ENCODE measurements at places on chromosomes 1 and 21. TPM values are rescaled to one million over a fixed set of nuclear protein-coding genes. Genes with fewer than 3 reads are reported as not detected.

DENND2D gene
- 0.71 TPM for total RNA-seq

DNA sequence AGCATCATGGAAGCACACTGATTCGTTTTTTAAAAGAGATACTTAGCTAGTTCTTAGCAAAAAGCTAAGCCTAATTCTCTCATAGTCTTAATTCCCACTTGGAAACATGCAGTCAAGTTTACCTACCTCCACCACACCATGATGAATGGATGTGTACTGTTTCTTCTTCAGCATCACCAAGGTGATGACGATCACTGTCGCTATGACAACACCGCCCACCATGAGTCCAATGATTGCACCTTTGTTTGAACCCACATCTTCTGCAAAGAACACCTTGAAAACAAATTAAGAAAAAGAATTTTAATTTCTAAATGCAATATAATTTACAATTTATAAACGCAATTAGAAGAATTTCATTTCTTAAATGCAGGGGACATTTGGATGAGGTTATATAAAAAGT, 156.8 kb downstream of the GABPA start:
- DNase-seq = no peak

NBPF14 gene
- 23.4 TPM for total RNA-seq

IGSF3 gene
- 0.98 TPM for total RNA-seq

GRCh38 chr1:155981266-155982088, 3.1 kb upstream of the ARHGEF2 start:
- DNase-seq = peak; percentile 66

GRCh38 chr1:53133261-53134041, 9.0 kb downstream of the SLC1A7 start:
- DNase-seq = no peak

DCST1 gene
- not detected for total RNA-seq

NPHS2 gene
- total RNA-seq = not detected

GRCh38 chr1:245108909-245109308, 45.9 kb upstream of the KIF26B start:
- no peak for DNase-seq

DNA sequence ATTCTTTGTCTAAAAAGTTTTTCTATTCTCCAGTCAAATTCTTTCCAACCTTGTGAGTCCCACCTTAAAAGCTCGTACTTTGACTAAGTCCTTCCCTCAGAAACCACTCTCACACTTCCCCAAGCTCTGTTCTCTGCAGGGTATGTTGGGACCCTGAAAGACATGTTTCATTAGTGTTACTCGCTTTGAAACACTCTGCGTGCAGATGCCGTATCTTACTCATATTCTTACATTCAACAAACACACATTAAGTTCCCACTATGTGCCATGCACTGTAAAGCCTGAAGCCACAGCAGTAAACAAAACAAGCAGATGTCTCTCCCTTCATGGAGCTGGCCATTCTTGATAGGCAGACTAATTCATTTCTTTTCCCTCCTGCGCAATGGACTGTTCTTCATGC, 229.7 kb downstream of the RERE start:
- DNase-seq = no peak

DNA sequence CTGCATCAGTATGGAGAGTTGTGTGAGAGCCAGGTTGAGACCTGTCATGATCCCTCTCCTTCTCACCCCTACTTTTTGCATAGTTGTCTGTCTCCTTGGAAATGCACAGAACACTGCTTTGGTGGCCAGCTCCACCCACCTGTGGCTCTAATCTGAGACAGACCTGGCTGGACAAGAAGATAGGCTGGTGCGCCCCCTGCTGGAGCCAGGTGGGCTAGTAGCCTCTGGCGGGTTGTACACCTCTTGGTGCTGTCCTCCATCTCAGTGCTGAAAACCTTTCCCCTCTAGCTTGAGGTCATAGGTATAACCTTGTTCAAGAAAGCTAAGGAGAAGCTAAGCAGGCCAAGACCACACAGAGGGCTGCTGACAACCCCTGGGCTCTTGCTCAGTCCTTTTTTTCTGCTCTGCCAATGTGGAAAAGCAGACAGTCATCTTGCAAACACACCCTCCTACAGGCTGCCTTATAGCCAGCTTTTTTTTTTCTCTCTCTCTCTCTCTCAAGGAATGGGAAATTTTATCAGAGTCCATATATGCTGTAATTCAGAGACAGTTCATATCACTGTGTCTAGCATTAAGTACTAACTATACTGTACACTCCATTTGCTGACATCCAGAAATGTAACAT, 58.8 kb upstream of the SPATA6 start:
- peak; percentile 44 for DNase-seq

MNDA gene
- not detected for total RNA-seq

GRCh38 chr1:1179983-1180861, 6.5 kb downstream of the TTLL10 start:
- no peak for DNase-seq

KCNJ10 gene
- total RNA-seq = not detected

GPR25 gene
- total RNA-seq = not detected

MEX3A gene
- total RNA-seq = 5.8 TPM

DNA sequence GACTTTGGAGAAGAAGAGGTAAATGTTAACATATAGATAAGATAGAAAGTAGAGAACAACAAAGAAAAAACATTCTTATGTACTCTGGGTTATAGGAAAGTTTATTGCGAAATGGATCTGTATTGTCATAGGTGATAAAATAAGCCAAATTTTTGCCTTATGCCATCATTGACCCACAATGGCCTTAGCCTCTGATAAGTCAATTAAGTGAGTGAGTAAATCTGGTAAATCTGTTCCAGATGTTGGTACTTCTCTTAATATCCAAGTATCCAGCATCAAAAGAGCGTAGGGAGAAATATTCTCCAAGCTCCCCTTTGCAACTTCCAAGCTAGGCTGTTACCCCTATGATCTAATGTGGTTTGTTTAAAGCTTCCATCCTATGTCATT, 38.3 kb upstream of the CLCA4 start:
- no peak for DNase-seq

DNA sequence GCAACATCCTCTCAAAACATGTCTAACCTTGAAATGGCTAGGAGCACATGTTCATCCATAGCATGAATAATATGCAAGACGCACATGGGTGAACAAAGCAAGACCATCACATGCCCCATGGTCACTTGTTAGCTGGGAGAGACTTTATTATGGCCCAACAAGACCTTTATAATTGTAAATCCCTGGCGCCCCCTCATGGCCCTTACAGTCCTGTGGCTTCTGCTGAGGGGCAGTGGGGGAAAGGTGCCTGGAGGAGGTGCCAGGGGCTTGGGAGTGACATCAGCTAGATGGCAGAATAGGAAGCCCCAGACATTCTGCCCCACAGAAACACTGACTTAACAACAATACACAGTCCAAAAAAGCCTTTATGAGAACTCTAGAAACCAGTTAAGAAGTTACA, 51.7 kb downstream of the CSMD2 start:
- no peak for DNase-seq

GRCh38 chr1:161172776-161173376, 4.4 kb downstream of the B4GALT3 start:
- DNase-seq = peak; percentile 92

- peak; percentile 59 for DNase-seq
Observed at GRCh38 chr1:199685369-199685768, 342.1 kb upstream of the NR5A2 start.

DNA sequence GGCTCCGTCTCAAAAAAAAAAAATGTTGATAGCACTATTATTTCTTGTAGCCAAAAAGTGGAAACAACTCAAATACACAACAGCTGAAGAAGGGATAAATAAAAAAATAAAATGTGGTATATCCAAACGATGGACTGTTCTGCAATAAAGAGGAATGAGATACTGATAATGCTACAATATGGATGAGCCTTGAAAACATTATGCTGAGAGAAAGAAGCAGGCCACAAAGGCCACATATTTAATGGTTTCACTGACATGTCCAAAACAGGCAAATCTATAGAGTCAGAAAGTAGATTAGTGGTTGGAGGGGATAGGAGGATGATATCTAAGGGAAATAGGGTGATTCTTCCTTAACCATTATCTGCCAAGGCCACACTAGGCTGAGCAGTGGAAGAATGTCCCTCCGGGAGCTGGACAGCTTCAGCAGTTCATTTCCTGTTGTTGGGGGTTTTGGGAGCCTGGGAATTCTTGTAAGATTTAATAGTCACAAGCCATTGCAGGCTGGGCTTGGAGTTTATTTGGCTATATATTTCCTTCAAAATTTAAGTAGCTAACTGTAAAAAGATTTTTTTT, 53.5 kb downstream of the ST3GAL3 start:
- DNase-seq = no peak

DNA sequence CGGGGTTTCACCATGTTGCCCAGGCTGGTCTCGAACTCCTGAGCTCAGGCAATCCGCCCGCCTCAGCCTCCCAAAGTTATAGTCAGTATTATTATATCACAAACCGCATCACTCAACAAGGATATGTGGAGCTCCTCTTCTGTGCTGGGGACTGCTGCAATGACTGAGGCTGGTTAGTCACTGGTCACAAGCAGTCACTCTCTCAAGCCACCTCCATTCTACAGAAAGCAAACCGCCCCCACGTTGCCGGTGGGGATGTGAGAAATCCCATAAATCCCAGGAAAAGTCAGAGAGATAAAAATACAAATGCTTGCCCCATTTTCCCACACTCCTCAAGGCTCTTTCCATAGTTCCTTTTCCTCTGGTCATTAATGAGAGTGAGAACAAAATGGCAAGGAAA, 155.7 kb downstream of the ADSS2 start:
- no peak for DNase-seq

SYCP1 gene
- total RNA-seq = not detected

LPGAT1 gene
- 32.4 TPM for total RNA-seq

GRCh38 chr21:38229260-38229877, 27.4 kb upstream of the KCNJ15 start:
- DNase-seq = peak; percentile 47

MYOG gene
- total RNA-seq = 5.7 TPM

DNA sequence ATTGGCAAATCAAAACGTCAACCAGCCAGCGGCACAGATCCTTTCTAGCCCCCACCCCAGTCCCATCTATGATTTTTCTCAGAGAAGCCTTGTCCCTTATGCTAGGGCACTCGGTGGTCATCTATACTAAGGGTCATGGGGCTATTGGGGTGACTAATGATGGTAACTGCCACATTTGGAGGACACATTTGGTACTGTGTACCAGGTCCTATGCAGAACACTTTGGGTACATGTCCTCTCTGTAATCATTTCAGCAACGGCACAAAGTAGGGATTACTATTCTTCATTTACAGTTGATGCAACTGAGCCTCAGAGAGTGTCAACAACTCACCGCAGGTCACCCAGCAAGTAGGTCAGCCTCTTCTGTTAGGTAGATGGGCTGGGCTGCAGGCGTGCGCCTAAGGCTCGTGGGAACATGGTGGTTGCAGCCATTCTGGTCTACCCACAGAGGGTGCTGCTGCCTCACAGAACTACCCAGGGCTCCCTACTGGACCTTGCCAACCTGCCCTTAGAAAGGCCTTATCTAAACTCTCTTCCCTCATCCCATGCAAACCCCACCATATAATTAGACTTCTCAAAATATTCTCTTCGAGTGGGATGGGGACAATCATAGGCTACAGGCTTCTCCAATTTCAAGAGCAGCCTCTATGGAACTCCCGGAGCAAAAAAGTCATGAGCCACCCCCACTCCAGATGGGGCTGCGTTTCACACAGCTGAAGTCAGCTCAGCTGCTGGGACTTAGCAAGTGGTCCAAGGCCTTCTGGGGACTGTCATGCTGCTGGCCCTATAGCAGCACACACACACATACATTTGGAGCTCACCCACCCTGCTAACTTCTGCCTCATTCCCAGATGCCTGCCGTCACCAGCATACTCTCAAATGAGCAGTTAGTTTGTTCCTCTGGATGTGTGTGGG, 5.8 kb upstream of the SDHB start:
- DNase-seq = peak; percentile 51

DNA sequence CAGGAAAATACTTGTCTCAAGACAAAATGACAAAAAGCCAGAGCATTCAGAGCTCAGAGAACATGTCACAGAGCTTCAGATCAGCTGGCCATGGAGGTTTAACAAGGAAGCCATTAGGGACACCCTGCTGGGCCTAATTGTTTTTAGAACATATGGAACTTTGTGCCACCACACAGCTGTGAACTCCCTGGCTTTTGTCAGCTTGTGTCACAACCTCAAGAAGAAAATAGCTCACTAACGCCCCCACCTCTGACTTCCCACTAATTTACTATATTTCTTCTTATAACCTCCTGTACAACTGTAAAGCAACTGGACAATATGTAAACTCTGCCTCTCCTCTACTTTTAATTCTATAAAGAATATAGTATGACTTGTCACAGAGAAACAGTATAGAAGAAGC, 21.0 kb upstream of the TDRD10 start:
- no peak for DNase-seq

- DNase-seq = no peak
Observed at GRCh38 chr1:197620714-197621163, 154.5 kb downstream of the DENND1B start.

DNA sequence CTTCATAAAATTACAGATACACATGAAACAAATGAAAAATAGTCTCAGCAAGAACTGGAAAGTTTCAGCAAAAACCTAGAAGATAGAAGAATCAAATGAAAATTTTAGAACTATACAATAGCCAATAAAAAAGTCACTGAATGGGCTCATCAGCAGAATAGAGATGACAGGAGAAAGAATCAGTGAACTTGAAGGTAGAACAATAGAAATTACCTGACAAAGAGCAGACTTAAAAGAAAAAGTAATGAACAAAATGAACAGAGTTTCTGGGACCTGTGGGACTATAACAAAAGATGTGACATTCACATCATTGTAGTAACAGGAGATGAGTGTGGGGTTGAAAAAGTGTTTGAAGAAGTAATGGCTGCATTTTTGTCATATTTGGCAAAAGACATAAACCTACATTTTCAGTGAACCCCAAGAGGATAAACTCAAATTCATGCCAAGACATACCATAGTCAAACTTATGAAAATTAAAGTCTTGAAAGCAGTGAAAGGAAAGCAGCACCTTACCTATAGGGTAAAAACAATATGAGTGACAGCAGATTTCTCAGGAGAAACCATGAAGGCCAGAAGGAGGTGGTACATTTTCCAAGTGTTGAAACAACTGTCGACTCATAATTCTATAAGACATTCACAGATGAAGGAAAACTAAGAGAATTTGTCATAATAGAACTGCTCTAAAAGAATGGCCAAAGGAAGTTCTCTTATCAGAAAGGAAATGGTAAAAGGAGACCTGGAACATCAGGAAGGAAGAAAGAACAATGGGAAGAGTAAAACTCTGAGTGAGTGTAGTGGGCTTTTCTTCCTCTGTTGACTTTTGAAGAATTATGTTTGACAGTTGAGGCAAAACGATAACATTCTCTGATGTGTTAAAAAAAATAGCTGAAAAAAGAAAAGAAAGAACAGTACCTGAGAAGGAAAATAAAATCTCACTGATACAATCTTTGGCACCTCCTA, 23.5 kb downstream of the NTPCR start:
- DNase-seq = no peak

- no peak for DNase-seq
Observed at GRCh38 chr21:37062593-37062935, 10.3 kb downstream of the PIGP start.

GRCh38 chr1:41378999-41379737, 17.9 kb downstream of the FOXO6 start:
- no peak for DNase-seq

GRCh38 chr1:51410568-51411460, 80.5 kb upstream of the TTC39A start:
- peak; percentile 29 for DNase-seq
